ENCODE measurements at places on chromosomes 1 and 21. TPM values are rescaled to one million over a fixed set of nuclear protein-coding genes. Genes with fewer than 3 reads are reported as not detected.

The CRYAA gene
- total RNA-seq, result not detected

The PGLYRP4 gene
- total RNA-seq, result not detected

The LUZP1 gene
- 20.8 TPM for total RNA-seq

The NUF2 gene
- total RNA-seq, result 25.7 TPM

The AIRE gene
- total RNA-seq, result not detected

The CORT gene
- not detected for total RNA-seq

The UMODL1 gene
- not detected for total RNA-seq

The LRRIQ3 gene
- 0.89 TPM for total RNA-seq

The REN gene
- 1.1 TPM for total RNA-seq

The TRNP1 gene
- total RNA-seq, result 188 TPM

The RAB13 gene
- total RNA-seq, result 47.3 TPM

The GPR52 gene
- not detected for total RNA-seq

The CGN gene
- not detected for total RNA-seq

The CD2 gene
- not detected for total RNA-seq

The DMRTA2 gene
- total RNA-seq, result not detected

The NHLH1 gene
- total RNA-seq, result not detected

The SPATA17 gene
- 0.18 TPM for total RNA-seq

The TRABD2B gene
- not detected for total RNA-seq

The CACHD1 gene
- 2.1 TPM for total RNA-seq

The MCL1 gene
- 206 TPM for total RNA-seq

The EPHA10 gene
- not detected for total RNA-seq

The OPRD1 gene
- not detected for total RNA-seq

The NBPF3 gene
- 59.5 TPM for total RNA-seq

The GJB4 gene
- total RNA-seq, result not detected

The VHLL gene
- not detected for total RNA-seq

The AGBL4 gene
- not detected for total RNA-seq

The BEND5 gene
- not detected for total RNA-seq

The OR2L13 gene
- not detected for total RNA-seq

The SDCCAG8 gene
- total RNA-seq, result 38.6 TPM

The SGIP1 gene
- 10.4 TPM for total RNA-seq

The AKR7A3 gene
- total RNA-seq, result 0.89 TPM

The GJA9 gene
- total RNA-seq, result not detected

The SPRR2B gene
- not detected for total RNA-seq

The CHRNB2 gene
- 0.35 TPM for total RNA-seq

The GCSAML gene
- total RNA-seq, result not detected

The ARV1 gene
- total RNA-seq, result 22.5 TPM

The CLCA1 gene
- not detected for total RNA-seq

The LYPD8 gene
- not detected for total RNA-seq

The CYP4A22 gene
- not detected for total RNA-seq

The EPS8L3 gene
- not detected for total RNA-seq

The CAPN8 gene
- total RNA-seq, result not detected

The RPTN gene
- not detected for total RNA-seq

The SLFNL1 gene
- total RNA-seq, result not detected

The NBPF20 gene
- 0.58 TPM for total RNA-seq

The KCNQ4 gene
- under 0.01 TPM for total RNA-seq

The FAM151A gene
- total RNA-seq, result not detected

The FAM72A gene
- total RNA-seq, result 1.7 TPM

The DYNLT5 gene
- 6.1 TPM for total RNA-seq

The GNG4 gene
- 0.86 TPM for total RNA-seq

The KIRREL1 gene
- 65.7 TPM for total RNA-seq
